ENCODE measurements at places on chromosomes 5 and 9. TPM values are rescaled to one million over a fixed set of nuclear protein-coding genes. Genes with fewer than 3 reads are reported as not detected.

Gene HINT1
- 181 TPM for total RNA-seq

DNA sequence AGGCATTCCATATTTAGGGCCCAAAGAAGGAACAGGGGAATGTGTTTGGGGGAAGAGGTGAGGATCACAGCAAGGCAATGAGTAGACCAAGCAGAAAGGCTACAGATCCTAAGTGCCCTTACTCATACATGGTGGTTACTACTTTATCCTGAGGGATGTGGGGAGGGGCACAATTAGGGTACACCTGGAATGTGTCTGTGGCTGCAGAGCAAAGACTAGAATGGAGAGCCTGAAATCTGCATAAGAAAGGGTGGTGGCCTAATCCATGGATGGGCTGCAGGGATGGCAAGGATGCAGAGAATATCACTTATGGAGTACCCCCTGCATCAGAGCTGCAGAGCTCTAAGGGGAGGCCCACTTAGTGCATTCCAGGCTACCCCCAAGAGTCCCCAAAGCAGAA is 352.6 kb upstream of the TRPC7 start:
- DNase-seq: no peak

DNA sequence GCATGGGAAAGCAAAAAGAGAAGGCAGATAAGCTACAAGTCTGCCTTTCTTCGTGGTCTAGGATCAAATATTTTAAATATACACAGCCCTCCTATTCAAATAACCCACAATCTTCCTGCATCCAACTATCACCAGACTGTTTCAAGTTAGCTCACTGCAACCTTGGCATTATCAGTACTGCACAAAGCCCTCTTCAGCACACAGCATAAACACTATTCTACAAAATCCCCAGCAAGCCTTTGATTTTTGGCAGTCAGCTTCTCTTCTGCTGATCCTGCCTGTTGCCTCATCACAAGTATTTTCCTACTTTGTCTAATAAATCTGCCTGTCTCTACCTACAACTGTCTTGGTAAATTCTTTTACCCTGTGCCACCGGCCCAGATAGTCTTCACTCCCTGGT is 142.9 kb downstream of the COX7C start:
- no peak for DNase-seq

Gene ARHGEF39
- total RNA-seq: 2.5 TPM

DNA sequence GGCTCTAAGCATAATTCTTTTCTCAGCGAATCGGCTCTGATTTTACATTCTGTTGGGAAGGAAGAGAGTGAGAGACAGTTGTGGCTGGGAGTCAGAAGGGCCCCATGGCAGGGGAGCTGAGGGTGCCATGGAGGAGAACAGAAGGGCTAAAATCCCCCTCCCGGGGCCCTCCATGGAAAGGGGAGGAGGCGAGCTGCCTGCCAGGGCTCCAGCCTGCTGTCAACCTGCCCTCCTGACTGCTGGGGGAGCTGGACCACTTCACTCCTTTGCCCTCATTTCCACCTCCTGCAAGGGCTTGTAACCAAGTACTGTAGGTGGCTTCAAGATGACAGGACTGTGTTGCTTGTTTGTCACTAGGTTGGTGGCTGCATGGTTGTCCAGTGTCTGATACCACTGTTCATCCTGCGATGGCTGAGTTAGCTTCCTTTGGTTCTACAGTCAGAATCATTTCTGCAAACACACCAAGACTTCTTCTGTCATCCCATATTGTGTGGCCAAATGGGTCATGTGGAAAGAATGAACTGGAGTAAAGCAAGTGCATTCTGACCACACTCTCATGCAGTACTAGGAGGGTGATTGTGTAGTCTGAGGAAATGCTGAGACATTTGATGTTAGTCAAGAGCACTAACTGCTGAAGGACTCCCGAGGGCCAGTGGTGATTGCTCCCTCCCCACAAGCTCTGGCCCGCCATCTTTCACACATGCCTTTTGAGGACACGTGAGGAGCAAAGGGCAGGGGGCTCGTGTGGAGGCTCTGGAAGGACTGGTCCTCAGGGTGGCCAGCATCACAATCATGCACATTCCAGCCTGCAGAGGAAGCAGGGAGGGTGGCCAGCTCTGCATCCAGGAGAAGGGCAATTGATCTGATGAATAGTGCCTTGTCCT is 307.2 kb downstream of the GADD45G start:
- DNase-seq: peak; percentile 7

DNA sequence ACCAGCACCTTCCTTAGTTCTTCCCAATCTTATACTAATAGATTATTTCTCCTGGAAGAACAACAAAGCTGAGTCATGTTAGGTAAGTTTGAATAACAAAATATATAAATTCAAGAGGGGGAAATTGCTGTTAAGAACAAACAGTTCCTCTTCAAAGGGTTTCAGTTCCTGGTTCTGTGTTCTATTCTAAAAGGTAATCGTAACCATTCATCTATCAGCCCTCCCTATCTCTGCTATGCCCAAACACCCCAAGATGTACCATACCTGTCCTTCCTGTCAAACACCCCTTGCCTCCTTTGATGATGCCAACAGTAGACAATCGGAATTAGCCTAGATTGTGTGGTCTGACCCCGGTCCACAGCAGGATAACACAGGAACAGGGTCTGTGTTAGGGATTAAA is 4.2 kb upstream of the RNF180 start:
- DNase-seq: no peak

- DNase-seq: no peak
Observed at GRCh38 chr5:167764641-167765289, 526.7 kb upstream of the WWC1 start.

- DNase-seq: no peak
Observed at GRCh38 chr9:136535070-136535469, 10.8 kb downstream of the NOTCH1 start.

- peak; percentile 45 for DNase-seq
Observed at GRCh38 chr5:140245341-140245740, 57.6 kb downstream of the PFDN1 start.

Gene LCN9
- total RNA-seq: not detected

Gene CDH12
- total RNA-seq: not detected

Gene OBP2B
- total RNA-seq: not detected

- no peak for DNase-seq
Observed at GRCh38 chr5:31850981-31851689, 212.2 kb downstream of the PDZD2 start.

Gene C1QTNF2
- 0.72 TPM for total RNA-seq

Gene CTSV
- 0.54 TPM for total RNA-seq

Gene SPINK4
- total RNA-seq: not detected
